ENCODE measurements at places on chromosomes 5 and 9.

DNA sequence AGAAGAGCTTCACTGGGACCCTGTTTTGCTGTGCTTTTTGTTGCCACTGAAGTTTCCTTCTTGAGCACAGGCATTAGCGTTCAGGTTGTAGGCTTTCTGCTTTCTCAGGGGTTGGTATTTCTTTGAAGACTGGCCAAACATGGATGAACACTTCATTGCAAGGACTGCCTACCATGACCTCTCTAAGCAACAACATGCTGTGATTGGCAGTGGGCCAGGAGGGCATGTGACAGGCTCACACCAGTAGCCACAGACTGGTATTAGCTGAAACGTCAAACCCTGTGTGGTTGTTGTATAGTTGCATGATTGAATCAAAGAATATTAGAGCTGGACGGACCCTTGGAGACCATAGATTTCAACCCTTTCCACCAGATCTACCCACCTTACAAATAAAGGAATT lies 20.0 kb upstream of the MLANA start:
- no peak for DNase-seq

DNA sequence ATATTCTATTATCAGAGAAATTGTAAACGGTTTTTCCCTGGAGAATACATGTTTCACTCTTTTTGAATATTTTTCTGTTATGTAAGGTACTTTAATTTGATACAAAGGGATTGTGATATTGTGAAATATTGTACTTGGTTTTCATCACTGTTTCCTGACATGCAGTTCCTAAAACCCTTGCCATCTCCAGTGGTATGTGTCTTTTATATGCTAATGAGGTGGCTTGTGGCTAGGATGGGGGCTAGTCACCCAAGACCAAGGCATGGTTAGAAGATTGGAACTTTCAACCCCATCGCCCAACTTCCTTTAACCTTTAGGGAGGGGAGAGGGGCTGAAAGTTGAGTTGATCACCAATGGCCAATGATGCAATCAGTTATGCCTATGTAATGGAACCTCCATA lies 160.6 kb downstream of the TAF11L14 start:
- no peak for DNase-seq

DNA sequence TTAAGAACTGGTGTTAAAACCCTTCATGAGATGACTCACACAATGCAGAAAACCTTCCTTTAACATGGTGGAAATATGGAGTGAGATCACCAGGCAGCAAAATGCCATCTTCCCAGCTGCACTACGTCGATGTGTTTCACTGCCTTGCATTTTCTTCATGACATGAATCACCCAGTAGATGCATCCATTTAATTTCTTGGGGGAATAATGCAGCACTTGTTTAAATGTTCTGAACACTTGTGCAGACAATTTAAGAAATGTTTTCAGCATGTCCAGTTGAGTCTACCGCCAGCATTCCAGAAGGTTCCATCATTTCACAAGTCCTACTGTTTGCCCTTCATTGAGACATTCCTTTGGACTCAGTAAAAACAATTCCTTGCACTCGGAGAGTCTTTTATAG lies 81.6 kb downstream of the ADAMTS16 start:
- DNase-seq, result no peak

GRCh38 chr9:20564650-20565049 lies 57.6 kb downstream of the MLLT3 start:
- DNase-seq, result no peak

DNA sequence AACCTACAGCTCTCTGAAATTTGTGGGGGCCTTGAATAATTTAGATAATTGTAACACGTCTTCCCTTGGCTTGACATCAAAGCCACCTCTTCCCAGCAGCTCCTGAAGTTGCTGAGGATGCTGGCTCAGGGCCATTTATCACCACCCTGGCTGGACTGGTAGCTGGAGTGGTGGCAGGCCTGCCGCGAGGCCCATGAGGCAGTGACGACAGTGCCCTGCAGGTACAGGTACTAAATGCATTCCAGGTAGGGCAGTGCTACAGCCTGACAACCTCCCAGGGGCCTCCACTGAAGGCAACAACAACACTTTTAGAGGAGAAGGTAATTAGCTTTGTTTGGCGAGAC lies 270.2 kb upstream of the KLF4 start:
- no peak for DNase-seq

- DNase-seq, result no peak
Measured at GRCh38 chr9:128936171-128936865, 11.1 kb downstream of the DOLK start.

DNA sequence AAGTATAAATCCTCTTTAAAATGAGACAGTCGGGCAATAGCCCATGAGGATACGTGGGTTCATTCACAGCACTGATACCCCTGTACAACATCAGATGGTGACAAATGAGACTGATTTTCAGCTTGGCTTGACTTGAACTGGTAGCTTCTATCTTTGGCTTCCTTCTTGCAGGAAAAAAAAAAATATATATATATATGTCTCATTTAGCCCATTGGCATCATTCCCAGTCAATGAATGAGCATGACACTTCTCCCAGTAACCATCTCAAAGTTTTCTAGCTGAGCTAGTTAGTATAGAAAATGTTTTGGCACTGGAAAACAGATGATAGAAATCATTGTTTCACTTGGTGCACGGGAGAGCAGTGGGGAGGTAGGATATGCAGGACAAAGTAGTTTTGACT lies 222.5 kb upstream of the TAS2R1 start:
- no peak for DNase-seq

- DNase-seq, result peak; percentile 92
Measured at GRCh38 chr9:134390537-134390936, 64.3 kb downstream of the RXRA start.
